ENCODE measurements at places on chromosomes 6 and 20. TPM values are rescaled to one million over a fixed set of nuclear protein-coding genes. Genes with fewer than 3 reads are reported as not detected.

Gene DCBLD1
- 5.7 TPM for total RNA-seq

Gene CAPN11
- not detected for total RNA-seq

Gene NRSN1
- not detected for total RNA-seq

Gene ADA
- 3.0 TPM for total RNA-seq

Gene KCNK5
- 0.22 TPM for total RNA-seq

Gene MDFI
- not detected for total RNA-seq

Gene F13A1
- total RNA-seq, result 19.9 TPM

Gene WFDC5
- not detected for total RNA-seq

Gene PSMB9
- 1.4 TPM for total RNA-seq

Gene TRIM38
- 5.5 TPM for total RNA-seq

Gene C2
- total RNA-seq, result 3.2 TPM

DNA sequence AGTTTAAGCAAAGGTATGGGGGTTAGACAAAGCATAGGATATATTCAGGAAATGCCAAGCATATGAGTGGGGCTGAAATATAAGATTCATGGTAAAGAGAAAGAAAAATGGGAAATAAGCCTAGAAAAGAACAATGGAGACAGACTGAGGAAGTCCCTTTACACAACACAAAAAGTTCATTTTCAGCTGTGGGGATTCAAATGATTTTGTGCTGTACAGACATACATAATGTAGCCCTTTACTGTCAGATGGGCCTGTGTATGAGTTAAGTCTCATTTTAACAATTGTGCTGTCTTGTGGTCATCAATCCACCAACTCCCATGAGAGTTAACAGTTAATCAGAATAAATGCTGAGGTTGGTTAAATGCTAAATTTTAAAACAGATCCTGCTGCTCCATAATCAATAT, 37.2 kb downstream of the REV3L start:
- H3K36me3 ChIP-seq, result no peaks in the 10 kb centered on the region
- H3K27me3 ChIP-seq, result no peaks in the 10 kb centered on the region
- no peak overlapping the region for H3K27ac ChIP-seq

- DNase-seq, result no peak
- H3K27ac ChIP-seq, result no peak overlapping the region
- H3K36me3 ChIP-seq, result no peaks in the 10 kb centered on the region
- H3K4me1 ChIP-seq, result peaks cover 13% of the 10 kb centered on the region
- no peaks in the 10 kb centered on the region for H3K27me3 ChIP-seq
Observed at GRCh38 chr20:50318710-50319109, 128.1 kb downstream of the CEBPB start.

DNA sequence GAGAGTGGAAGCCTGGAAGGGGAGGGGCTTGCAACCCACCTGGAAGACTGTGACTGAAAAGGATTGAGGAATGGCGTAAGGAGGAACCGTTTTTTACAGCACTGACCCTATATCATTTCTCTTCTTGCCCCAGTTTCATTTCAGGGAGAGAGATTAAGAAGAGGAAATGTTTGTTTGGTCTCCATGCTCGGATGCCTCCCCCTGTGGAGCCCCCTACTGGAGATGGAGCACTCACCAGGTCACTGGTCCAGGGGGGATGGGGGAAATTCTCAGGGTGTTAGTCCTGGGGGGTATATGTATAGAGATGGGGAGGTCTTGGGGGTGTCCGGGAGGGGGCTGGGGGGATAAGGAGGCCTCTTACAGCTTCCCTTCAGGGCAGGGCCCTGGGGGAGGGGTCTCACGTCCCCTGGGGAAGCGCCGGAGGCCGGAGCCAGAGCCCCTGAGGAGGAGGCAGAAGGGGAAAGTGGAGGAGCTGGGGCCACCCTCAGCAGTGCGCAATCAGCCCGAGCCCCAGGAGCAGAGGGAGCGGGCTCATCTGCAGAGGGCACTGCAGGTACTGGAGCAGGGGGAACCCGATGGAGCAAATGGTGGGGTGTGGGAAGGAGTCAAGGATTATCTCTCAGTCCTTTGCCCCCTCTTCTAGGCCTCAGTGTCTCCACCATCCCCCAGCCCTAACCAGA, 3.2 kb downstream of the CUTA start:
- no peaks in the 10 kb centered on the region for H3K27me3 ChIP-seq
- DNase-seq, result no peak
- H3K4me1 ChIP-seq, result peaks cover 31% of the 10 kb centered on the region
- H3K4me3 ChIP-seq, result no peak overlapping the region

GRCh38 chr6:158642097-158642601, 2.4 kb downstream of the DYNLT1 start:
- H3K36me3 ChIP-seq, result peaks cover 1% of the 10 kb centered on the region
- peaks cover 66% of the 10 kb centered on the region for H3K4me1 ChIP-seq
- peak overlapping the region; percentile 100 for H3K27ac ChIP-seq
- DNase-seq, result peak; percentile 95
- peak overlapping the region; percentile 96 for H3K4me3 ChIP-seq
- H3K27me3 ChIP-seq, result no peaks in the 10 kb centered on the region

GRCh38 chr6:32857156-32857891, 3.3 kb downstream of the PSMB9 start:
- H3K4me3 ChIP-seq, result no peak overlapping the region
- peaks cover 13% of the 10 kb centered on the region for H3K4me1 ChIP-seq
- H3K27me3 ChIP-seq, result no peaks in the 10 kb centered on the region
- no peak overlapping the region for H3K27ac ChIP-seq

GRCh38 chr20:38842558-38842981, 37.1 kb downstream of the PPP1R16B start:
- no peak overlapping the region for H3K27ac ChIP-seq
- no peak for DNase-seq
- no peaks in the 10 kb centered on the region for H3K36me3 ChIP-seq
- H3K4me1 ChIP-seq, result no peaks in the 10 kb centered on the region
- H3K4me3 ChIP-seq, result no peak overlapping the region
- H3K27me3 ChIP-seq, result no peaks in the 10 kb centered on the region

DNA sequence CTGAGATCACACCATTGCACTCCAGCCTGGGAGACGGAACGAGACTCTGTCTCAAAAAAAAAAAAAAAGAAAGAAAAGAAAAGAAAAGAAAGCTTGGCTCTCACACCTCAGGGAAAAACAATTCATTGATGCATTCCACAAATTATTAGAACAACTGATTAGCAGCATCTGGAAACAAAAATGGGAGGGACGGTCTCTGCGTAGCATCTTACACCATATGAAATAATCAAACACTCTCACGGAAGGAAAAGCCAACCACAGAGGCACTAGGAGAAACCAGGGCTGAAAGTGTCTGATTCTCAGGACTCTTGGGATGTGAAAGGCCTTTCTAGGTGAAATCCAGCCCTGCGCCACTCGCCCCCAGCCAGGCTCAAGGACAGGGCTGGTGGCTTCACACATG, 2.3 kb upstream of the HELZ2 start:
- no peaks in the 10 kb centered on the region for H3K36me3 ChIP-seq
- peaks cover 12% of the 10 kb centered on the region for H3K27me3 ChIP-seq
- H3K27ac ChIP-seq, result no peak overlapping the region
- H3K4me1 ChIP-seq, result peaks cover 19% of the 10 kb centered on the region

GRCh38 chr20:49785852-49786175, 26.8 kb upstream of the SLC9A8 start:
- no peak overlapping the region for H3K27ac ChIP-seq
- no peaks in the 10 kb centered on the region for H3K36me3 ChIP-seq
- no peak for DNase-seq
- no peaks in the 10 kb centered on the region for H3K27me3 ChIP-seq

GRCh38 chr20:40902661-40903060, 126.0 kb upstream of the TOP1 start:
- H3K27ac ChIP-seq, result no peak overlapping the region
- H3K4me1 ChIP-seq, result no peaks in the 10 kb centered on the region
- H3K27me3 ChIP-seq, result no peaks in the 10 kb centered on the region
- H3K4me3 ChIP-seq, result no peak overlapping the region

DNA sequence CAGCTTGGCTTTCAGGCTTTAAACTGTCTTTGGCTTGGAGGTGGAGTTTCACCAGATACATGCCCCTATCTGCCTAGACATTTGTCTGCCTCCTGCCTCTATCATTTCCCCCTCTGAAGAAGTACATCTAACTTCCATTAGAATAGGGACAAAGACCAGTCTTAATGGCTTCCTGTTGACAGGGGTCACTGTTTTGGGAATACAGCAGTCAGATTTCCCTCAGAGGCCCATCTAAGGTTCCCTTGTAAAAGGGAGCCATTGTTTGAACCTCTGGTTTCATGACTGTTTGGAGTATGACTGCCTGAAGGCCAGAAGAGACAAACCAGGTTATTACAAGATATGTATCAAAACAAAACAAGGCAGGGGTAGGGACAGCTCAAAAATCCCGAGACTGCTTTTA, 665.7 kb upstream of the GJE1 start:
- no peaks in the 10 kb centered on the region for H3K27me3 ChIP-seq
- no peaks in the 10 kb centered on the region for H3K36me3 ChIP-seq

DNA sequence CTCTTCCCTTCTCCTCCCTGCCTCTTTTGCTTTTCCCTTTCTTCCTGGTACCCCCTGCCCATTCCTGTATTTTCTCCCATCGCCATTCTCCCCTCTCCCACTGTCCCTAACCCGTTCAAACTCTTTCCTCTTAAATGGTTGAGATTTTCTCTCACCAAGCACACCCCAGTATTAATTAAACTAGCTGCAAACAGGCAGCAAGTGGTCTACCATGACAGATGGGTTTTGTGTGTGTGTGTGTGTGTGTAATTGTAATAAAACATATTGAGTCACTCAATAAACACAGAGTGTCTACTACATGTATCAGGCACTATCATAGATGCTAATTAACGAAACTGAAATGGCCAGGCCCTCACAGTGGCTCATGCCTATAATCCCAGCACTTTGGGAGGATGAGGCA, 6.7 kb downstream of the RAET1E start:
- no peak for DNase-seq
- peak overlapping the region; percentile 66 for H3K27ac ChIP-seq
- peaks cover 59% of the 10 kb centered on the region for H3K4me1 ChIP-seq
- H3K4me3 ChIP-seq, result no peak overlapping the region

DNA sequence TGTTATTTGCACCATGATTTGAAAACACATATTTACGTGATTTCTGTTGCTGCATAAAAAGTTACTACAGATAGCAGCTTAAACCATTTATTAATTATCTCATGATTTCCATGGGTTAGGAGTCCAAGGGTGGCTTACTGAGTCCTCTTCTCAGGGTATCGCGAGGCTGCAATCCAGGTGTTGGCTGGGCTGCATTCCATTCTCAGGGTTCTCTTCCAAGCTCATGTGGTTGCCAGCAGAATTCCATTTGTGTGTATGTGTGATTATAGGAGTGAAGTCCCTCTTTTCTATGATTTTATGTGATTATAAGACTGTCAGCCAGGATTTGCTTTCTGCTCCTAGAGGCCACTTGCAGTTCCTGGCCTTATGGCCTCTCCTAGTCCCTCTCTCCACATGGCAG, 135.1 kb downstream of the FAM83B start:
- no peaks in the 10 kb centered on the region for H3K27me3 ChIP-seq
- no peaks in the 10 kb centered on the region for H3K36me3 ChIP-seq
- H3K27ac ChIP-seq, result no peak overlapping the region
- H3K4me3 ChIP-seq, result no peak overlapping the region
- DNase-seq, result no peak
- H3K4me1 ChIP-seq, result no peaks in the 10 kb centered on the region

DNA sequence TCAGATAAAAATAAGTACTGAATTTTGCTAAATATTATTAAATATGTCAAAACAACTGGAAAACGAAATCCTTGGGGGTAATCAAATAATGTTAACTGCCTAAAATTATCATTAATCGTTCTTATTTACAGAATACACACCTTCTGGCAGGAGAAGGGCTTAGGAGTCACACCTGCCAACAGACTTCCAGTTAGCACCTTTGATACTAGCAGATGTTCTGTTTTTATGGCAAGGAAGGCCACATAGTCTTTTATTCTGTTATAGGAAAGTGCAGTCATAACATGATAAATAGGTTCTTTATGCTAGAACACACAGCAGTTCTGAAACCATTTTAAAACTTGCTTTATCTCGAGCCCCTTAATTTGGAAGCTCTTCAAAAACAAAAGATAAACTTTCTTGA, 464.1 kb downstream of the UTRN start:
- no peak overlapping the region for H3K27ac ChIP-seq
- peaks cover 21% of the 10 kb centered on the region for H3K36me3 ChIP-seq
- no peak for DNase-seq
- no peaks in the 10 kb centered on the region for H3K4me1 ChIP-seq
- no peak overlapping the region for H3K4me3 ChIP-seq
- no peaks in the 10 kb centered on the region for H3K27me3 ChIP-seq

GRCh38 chr6:32087574-32088486, 21.3 kb downstream of the TNXB start:
- no peaks in the 10 kb centered on the region for H3K27me3 ChIP-seq
- no peaks in the 10 kb centered on the region for H3K4me1 ChIP-seq
- peak overlapping the region; percentile 77 for H3K27ac ChIP-seq
- H3K36me3 ChIP-seq, result no peaks in the 10 kb centered on the region
- DNase-seq, result peak; percentile 28

GRCh38 chr20:13492001-13492481, 146.7 kb downstream of the TASP1 start:
- no peaks in the 10 kb centered on the region for H3K27me3 ChIP-seq
- H3K4me1 ChIP-seq, result peaks cover 24% of the 10 kb centered on the region
- DNase-seq, result peak; percentile 53
- H3K36me3 ChIP-seq, result no peaks in the 10 kb centered on the region

GRCh38 chr6:53483423-53484353, 61.2 kb downstream of the GCLC start:
- peak overlapping the region; percentile 16 for H3K27ac ChIP-seq
- H3K4me1 ChIP-seq, result peaks cover 14% of the 10 kb centered on the region
- DNase-seq, result no peak
- H3K27me3 ChIP-seq, result no peaks in the 10 kb centered on the region
- H3K36me3 ChIP-seq, result no peaks in the 10 kb centered on the region
- H3K4me3 ChIP-seq, result peak overlapping the region; percentile 0

DNA sequence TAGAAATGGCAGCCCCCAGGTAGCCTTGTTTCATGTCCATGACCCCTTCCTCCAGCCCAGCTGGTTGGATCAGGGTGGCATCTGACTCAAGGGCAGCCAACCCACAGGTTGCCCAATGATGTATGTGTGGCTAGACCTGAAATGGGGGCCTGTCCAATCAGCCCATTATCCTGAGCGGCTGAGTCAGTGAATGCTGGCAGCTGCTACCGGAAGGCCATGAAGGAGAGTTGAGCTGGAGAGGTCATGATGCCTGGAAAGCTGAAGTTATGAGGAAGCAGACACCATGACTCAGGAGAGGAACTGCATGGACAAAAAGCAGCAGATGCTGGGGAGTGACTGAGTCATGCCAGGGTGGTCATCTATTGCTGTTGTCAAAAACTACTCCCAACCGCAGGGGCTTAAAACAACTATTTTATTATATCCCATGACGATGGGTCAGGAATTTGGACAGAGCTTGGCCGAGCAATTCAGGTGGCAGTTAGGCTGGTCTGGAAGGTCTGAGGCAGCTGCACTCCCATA, 67.3 kb downstream of the MDGA1 start:
- H3K36me3 ChIP-seq, result no peaks in the 10 kb centered on the region
- H3K27me3 ChIP-seq, result peaks cover 8% of the 10 kb centered on the region
- DNase-seq, result peak; percentile 19
- H3K27ac ChIP-seq, result no peak overlapping the region
- no peak overlapping the region for H3K4me3 ChIP-seq
